ENCODE measurements at places on chromosomes 4 and X.

DNA sequence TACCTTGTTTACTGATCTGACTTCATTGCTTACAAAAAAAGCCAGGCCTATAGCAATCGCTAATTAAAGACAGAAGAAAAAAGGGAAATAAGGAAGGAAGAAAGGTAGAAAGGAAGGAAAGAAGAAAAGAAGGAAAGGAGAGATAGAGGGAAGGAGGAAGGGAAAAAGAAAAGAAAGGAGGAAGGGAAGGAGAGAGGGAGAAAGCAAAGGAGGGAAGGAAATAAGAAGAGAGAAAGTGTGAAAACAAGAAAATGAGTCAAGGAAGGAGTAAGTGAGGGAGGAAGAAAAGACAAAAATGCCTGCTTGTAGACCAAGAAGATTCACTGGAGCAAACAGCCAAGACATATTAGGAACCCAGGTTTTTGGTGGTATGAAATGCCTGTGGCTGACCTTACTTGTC lies 57.0 kb upstream of the MAGEB16 start:
- no peak for DNase-seq

DNA sequence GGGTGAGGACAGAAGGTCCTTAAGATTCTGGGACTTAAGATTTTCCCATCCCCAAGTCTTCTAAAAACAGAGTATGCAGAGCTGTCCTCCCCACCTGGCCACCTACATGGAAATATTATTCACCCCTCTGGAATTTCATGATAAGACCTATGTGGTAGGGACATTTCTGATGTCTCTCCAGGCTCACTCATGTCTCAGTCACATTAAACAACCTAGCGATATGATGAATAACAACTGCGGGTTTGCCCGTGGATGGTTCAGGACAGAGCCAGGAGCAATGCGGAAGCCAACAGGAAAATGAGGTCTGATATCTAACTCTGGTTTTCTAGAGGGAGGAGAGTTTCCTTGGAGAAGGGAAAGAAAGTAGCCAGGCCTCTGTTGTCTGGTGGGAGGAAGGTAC lies 47.4 kb downstream of the TEX13A start:
- DNase-seq, result no peak

DNA sequence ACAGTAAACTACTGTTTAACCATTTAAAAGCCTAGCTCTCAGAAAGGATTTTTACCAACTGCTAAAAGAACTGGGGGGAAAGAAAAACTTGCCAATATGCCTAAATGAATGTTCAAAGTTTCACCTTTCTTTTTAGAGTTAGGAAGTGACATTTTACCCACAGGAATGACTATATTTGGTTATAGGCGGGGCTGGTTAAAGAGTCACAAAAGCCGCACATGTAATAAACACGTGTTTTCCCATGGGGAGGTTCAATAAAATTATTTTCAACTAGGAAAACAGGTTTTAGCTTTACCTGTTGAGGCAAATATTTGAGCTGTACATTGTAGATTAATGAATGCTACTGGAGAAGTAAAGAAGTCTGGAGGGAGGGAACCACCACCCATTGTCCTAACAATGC lies 41.6 kb upstream of the UGDH start:
- no peak for DNase-seq

GRCh38 chrX:118211891-118212816 lies 95.5 kb upstream of the KLHL13 start:
- no peak for DNase-seq

GRCh38 chrX:100904433-100904832 lies 24.3 kb downstream of the XKRX start:
- DNase-seq, result no peak

DNA sequence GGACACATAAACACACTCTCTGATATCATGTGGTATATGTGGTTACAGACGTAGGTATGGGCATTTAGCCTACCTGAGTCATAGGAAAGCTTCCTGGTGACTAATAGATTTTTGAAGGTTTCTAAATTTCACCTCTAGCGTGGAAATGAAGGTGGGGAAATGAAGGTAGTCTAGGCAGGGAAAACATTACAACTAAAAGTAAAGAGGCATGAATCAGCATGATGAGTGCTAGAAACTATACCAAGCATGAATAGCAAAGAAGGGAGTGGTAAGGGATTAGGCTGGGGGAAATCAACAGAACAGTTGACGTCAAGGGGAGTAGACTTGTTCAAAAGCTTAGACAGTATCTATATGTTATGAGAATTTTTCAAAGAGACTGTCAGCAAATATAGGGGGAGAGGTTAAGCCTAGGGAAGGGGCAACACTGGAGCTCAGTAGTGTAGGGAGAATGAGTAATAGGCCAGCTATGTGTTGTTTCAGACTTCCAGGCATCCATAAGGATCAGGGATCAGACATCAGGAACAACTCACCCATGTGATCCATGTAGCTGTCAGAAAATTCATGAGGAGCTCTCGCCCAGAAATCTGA lies 279.3 kb upstream of the DIPK2B start:
- DNase-seq, result no peak

GRCh38 chrX:73758250-73758649 lies 195.3 kb downstream of the CHIC1 start:
- DNase-seq, result no peak

DNA sequence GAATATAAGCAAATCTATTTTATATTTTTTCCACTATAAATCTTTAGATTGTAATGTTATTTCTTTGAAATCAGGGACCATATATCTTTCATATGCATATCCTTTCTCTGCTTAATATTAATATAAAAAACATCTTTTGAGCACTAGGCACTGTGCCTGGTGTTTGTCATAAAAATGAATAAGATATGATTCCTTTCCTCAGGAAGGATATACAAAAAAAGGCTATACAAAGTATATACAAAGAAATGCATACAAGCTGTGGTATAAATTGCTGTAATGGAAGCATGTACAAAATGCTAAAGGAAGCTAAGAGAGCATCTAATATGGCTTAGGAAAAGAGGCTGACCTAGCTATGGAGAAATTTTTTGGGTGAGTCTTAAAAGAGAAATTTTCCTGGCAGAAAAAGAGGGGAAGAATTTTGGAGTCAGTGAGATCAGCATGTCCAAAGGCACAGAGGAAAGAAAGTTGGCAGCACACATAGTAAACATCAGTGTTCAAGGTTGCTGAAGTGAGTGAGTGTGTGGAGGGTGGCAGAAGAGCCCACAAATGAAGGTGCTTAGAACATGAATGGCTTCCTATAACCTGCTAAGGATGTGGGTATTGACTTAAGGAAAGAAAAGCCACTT lies 500.0 kb downstream of the SPRY1 start:
- no peak for DNase-seq

- no peak for DNase-seq
Observed at GRCh38 chr4:70182517-70183167, 12.9 kb upstream of the ODAM start.

DNA sequence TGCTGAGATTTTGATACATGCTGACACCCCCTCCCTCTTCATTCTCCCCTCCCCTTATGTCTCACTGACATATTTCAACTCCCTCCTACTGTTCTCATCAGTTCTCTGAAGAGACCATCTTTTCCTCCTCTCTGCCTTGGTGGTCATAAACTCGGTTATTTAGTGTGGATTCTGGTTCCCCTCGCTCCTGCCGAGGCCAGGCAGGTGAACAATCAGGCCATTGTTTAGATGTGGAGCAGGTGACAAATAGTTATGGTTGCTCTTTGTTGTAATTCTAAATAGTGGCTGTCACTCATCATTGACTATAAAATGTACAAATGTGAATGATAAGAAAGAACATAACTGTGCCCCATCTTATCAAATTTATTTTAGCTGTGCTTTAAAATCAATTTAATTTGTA lies 324.6 kb downstream of the BCOR start:
- DNase-seq, result peak; percentile 68

- no peak for DNase-seq
Observed at GRCh38 chr4:35325908-35326453, 918.3 kb downstream of the ARAP2 start.

GRCh38 chrX:106144755-106145639 lies 23.1 kb upstream of the PWWP3B start:
- no peak for DNase-seq

- no peak for DNase-seq
Observed at GRCh38 chr4:96166806-96167205, 326.9 kb downstream of the PDHA2 start.

DNA sequence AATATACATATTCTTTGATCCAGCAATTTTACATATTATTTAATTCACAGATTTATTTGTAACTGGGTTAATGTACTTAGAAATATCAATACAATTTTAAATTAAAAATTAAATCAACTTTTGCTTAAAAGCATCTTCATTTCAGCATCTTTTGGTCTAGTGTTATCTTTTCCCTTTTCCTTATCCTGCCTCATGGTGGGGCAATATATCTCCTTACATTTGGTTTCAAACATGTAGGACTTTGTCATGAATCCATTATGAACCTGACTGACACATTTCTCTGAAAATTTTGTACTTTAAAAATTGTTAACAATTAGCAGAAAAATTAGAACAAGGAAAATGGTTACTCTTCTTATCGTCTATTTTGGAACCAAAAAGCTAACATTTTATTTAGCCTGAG lies 42.8 kb upstream of the ANK2 start:
- DNase-seq, result no peak

DNA sequence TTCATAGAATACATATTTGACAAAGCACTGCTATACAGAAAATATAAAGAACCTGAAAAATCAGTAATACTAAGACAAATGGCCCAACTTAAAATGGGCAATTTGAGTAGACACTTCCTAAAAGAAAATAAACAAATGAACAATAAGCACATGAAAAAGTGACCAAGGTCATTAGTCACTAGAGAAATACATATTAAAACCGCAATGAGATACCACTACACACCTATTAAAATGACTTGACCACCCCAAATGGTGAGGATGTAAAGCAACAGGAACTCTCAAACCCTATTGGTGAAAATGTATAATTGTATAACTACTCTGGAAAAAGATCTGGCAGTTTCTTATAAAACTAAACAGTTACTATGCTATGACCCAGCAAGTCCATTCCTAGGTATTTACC lies 34.0 kb upstream of the USP9X start:
- DNase-seq, result no peak

GRCh38 chr4:73867783-73868182 lies 1.4 kb upstream of the CXCL1 start:
- DNase-seq, result peak; percentile 53

GRCh38 chrX:14027511-14028019 lies 2.1 kb downstream of the GEMIN8 start:
- DNase-seq, result no peak

DNA sequence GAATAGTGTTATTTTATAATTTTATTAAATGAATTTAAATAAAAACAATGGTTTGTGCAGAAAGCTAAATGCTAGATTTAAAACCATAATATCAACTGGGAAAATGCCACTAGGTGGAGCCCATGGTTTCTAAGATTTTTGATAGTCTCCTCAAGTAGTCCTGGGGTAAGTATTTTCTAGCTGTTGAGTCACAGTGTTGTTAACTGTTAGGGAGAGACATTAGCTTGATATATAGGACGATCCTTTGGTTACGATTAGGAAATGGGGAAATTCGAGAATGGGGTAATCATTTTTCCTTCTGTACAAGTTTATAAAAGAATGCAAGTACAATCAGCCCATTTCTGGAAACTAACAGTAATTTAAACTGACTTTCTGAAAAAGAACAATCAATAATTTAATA lies 378.4 kb downstream of the ANKRD50 start:
- peak; percentile 57 for DNase-seq

- DNase-seq, result no peak
Observed at GRCh38 chr4:107747748-107748486, 27.9 kb upstream of the PAPSS1 start.

GRCh38 chrX:14173873-14174272 lies 144.2 kb upstream of the GEMIN8 start:
- DNase-seq, result no peak

GRCh38 chrX:56782791-56783449 lies 53.9 kb downstream of the NBDY start:
- DNase-seq, result no peak

- DNase-seq, result no peak
Observed at GRCh38 chrX:21816136-21816535, 23.3 kb upstream of the MBTPS2 start.

DNA sequence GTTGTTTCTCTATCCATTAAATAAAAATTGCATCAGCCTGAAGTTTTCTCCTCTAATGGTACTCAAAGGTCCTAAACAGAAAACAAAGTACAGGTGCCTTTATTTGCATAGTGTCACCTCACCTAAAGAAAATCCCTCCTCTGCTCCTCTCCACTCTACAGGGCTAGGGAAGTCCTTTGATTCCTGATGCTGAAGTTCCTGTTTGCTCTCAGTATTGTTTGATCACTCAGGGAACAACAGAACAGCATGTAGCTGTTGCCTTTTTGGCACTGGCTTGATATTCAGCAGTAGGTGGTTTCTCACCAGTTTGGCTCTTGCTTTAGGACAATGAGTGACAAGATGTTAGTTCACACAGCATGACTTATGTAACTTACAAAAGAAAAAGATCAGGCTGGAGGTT lies 156.2 kb upstream of the SLC7A11 start:
- peak; percentile 83 for DNase-seq

- DNase-seq, result no peak
Observed at GRCh38 chr4:112288455-112288854, 2.8 kb upstream of the TIFA start.

GRCh38 chr4:124060261-124060918 lies 652.1 kb downstream of the ANKRD50 start:
- no peak for DNase-seq

GRCh38 chr4:27009539-27009938 lies 148.9 kb downstream of the STIM2 start:
- no peak for DNase-seq

GRCh38 chrX:17605676-17606075 lies 131.6 kb upstream of the SCML1 start:
- DNase-seq, result no peak

- no peak for DNase-seq
Observed at GRCh38 chrX:77743720-77744119, 42.3 kb downstream of the ATRX start.

GRCh38 chr4:88802138-88802537 lies 104.5 kb upstream of the NAP1L5 start:
- no peak for DNase-seq

DNA sequence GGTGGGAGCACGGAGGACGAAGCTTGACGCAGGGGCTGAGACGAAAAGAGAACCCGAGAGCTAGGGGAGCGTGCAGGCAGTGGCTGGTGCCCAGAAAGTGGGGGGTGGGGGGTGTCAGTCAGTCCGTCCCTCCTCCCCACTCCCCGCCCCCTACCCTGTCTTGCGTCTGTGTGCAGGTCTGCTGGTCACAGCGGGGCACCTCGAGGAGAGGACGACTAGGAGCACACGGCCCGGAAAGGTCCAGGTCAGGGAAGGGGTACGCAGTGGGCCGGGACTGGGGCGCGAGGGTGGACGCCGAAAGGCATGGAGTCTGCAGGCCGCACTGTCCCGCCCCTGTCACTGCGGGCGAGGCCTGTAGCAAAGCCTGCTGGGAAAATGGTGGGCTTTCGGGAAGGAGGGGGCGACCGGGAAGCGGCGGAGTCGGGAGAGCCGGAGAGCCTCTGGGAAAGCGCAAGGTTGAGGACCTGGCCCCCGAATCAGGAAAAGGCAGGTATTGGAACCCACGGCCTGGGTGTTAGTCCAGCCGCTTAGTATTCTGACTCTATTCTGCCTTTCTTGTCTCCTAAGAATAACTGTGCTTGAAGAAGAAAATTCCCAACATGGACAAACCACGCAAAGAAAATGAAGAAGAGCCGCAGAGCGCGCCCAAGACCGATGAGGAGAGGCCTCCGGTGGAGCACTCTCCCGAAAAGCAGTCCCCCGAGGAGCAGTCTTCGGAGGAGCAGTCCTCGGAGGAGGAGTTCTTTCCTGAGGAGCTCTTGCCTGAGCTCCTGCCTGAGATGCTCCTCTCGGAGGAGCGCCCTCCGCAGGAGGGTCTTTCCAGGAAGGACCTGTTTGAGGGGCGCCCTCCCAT lies 769 bp downstream of the TCEAL1 start:
- DNase-seq, result peak; percentile 95

Data from endodermal cell (in vitro differentiated cells).